ENCODE measurements at places on chromosomes 1 and 21. TPM values are rescaled to one million over a fixed set of nuclear protein-coding genes. Genes with fewer than 3 reads are reported as not detected.

GRCh38 chr1:160656737-160657136, 9.9 kb upstream of the SLAMF1 start:
- H3K4me1 ChIP-seq: peaks cover 47% of the 10 kb centered on the region
- no peak for DNase-seq
- H3K27ac ChIP-seq: peak overlapping the region; percentile 2
- H3K4me3 ChIP-seq: no peak overlapping the region

GRCh38 chr1:36126797-36127500, 1.9 kb upstream of the COL8A2 start:
- H3K27ac ChIP-seq: no peak overlapping the region
- H3K36me3 ChIP-seq: no peaks in the 10 kb centered on the region
- peaks cover 29% of the 10 kb centered on the region for H3K27me3 ChIP-seq
- H3K4me3 ChIP-seq: no peak overlapping the region
- H3K4me1 ChIP-seq: peaks cover 25% of the 10 kb centered on the region
- DNase-seq: no peak

NTNG1 gene
- total RNA-seq: 0.96 TPM

IL10 gene
- 0.32 TPM for total RNA-seq
